ENCODE measurements at places on chromosomes 2 and 18.

- no peak for DNase-seq
Measured at GRCh38 chr2:196618661-196619060, 20.9 kb upstream of the CCDC150 start.

- DNase-seq = no peak
Measured at GRCh38 chr2:38113981-38114708, 38.2 kb upstream of the CYP1B1 start.

- no peak for DNase-seq
Measured at GRCh38 chr2:222142027-222142426, 156.8 kb downstream of the PAX3 start.

- DNase-seq = no peak
Measured at GRCh38 chr18:11165952-11166351, 16.6 kb upstream of the PIEZO2 start.

Measured in stimulated activated naive CD8-positive, alpha-beta T cell treated with anti-CD3 and anti-CD28 coated beads, Interleukin-15, Interleukin-2, amounts not matched to agents 100 U/mL and 50 U/mL, for 24 hours (primary cell).